T-cell (primary cell): ENCODE measurements at places on chromosomes 3 and 15.

GRCh38 chr15:62770752-62771151 is 271.8 kb upstream of the TPM1 start:
- DNase-seq = no peak

DNA sequence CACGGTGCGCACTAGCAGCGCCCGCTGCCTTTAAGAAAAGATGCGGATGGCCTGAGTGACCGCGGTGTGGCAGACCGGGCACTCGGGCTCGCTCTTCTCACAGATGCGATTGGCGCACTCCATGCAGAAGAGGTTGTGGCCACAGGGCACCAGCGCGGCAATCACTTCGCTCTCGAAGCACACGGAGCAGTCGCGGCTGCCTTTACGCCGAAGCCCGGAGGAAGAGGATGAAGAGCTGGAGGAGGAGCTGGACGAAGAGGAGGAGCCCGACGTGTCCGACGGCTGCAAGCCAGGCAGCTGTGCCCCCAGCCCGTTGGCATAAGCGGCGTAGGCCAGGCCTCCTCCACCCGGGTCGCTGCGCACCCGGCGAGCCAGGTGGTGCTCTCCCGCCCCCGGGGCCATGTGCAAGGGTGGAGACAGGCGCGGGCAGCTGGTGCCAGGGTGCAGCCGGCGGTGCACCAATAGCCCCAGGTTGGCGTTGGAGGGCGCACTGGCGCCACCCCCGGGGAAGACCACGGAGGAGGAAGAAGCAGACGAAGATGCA is 2.6 kb downstream of the MEX3B start:
- no peak for DNase-seq

DNA sequence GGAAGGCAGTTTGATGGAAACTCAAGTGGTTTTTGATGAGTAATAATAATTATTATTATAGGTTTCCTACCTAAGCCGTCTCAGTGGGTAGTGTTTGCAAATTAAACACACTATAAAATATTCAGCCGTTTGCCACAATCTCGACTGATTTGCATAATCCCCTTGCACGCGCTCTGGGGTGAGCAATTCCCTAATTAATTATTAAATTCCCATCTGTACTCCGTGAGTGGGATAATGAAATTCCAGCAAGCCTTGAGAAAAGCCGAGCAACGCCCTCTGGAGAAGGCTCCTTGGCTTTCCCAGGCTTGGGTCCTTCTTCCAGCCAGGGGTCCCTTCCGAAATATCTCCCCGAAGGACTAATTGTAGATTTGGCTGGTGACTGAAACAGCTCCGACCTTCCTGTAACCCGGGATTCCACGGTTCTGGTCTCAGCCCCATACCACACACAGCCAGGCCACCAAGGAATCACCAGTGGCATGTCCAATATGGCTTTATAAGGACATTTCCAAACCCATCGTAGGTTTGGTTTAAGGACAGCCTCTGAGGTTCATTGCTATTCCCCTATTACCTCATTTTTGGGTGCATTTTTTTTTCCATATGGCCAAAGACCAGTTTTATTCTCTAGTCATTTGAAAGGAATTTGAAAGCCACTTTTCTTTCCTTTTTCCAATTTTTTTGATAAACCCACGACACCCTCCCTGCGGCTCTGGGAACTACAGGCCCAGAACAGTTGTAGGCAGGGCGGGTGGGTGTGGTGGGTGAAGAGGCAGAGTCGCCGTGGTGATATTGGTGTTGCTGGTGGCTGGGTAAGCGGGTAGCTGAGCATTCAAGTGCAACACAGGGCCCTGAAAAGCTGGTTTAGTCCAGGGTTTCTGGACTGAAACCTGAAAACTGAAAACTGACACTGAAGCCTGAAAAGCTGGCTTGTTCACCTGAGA is 33.2 kb upstream of the RGMA start:
- no peak for DNase-seq

GRCh38 chr3:14522129-14522691 is 17.9 kb downstream of the GRIP2 start:
- DNase-seq = no peak

DNA sequence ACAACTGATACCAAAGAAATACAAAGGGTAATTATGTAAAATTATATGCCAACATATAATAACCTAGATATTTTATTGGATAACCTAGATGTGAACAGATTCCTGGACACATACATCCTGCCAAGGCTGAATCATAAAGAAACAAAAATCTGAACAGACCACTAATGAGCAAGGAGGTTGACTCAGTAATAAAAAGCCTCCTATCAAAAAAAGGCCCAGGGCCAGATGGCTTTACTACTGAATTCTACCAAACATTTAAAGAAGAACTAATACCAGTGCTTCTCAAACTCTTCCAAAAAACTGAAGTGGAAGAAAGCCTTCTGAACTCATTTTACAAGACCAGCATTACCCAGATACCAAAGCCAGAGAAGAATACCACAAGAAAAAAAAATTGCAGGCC is 32.4 kb downstream of the THBS1 start:
- DNase-seq = no peak

GRCh38 chr3:20125897-20126296 is 60.1 kb downstream of the SGO1 start:
- no peak for DNase-seq

DNA sequence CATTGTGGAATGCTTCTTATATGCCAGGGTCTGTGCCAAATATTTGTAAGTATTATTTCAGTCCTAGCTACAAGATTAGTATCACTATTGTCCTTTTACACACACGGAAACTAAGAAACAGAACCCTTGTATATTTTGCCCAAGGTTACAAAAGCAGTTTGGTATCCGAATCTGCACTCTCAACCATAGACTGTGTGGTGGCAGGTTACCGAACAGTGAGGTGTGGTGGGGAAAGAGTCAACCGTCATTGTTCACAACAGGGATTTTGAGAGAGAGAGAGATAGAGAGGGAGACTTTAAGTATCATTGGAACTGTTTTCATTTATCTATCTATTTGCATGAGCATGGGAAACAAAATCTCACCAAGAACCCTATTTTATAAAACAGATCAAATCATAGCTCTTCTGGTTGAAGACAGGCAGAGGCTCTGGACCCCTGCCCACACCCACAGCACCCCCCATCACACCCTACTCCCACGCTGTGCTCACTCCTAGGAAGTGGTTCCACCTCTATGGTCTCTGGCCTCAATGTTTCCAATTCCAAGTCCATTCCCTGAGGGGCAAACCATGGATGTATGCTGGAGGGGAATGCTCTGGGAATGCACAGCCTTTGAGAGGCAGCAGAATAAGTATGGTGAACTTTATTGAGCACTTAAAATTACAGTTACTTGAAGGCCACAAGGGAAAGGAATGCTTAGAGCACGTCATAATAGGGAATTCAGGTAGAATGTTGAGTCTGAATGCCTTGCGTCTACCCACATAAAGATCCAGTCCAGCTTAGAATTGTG is 69.0 kb downstream of the ARHGAP31 start:
- DNase-seq = no peak

DNA sequence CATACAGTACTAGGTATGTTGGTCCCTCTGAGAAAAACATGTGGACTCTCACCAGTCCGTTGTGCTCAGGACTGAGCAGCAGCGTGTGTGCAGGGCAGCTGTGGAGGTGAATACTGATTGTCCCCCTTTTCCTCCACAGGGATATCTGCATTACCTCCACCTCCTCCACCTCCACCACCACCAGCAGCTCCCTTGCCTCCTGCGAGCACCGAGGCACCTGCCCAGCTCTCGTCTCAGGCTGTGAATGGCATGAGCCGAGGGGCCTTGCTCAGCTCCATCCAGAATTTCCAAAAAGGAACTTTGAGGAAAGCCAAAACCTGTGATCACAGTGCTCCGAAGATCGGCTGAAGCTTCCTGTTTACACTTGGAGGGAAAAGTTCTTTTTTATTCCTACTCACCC is 9.0 kb downstream of the PDHB start:
- no peak for DNase-seq

DNA sequence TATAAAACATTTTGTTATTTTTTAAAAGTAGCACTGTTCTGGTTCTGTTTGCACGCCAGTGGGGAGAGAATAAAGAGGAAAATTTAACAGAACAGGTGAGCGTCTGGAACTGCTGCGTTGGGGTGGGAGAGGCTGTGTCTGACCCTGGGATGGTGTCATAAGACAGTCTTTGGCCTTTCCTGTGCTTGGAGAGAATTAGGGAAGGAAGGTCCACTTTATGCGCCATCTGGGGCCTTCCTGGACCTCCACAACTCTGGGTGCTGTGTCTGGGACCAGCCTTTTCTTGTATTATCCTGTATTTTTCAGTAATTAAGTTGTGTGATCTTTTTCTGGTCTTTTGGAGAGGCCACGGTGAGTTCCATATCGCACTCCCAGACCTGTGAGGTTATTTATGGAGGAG is 3.3 kb downstream of the FAM43A start:
- DNase-seq = no peak

GRCh38 chr15:29990035-29990434 is 92.7 kb upstream of the GOLGA8J start:
- DNase-seq = no peak

- DNase-seq = no peak
Measured at GRCh38 chr3:189267981-189268613, 96.3 kb downstream of the TPRG1 start.

GRCh38 chr15:87080547-87080946 is 1000.9 kb downstream of the AGBL1 start:
- DNase-seq = no peak

DNA sequence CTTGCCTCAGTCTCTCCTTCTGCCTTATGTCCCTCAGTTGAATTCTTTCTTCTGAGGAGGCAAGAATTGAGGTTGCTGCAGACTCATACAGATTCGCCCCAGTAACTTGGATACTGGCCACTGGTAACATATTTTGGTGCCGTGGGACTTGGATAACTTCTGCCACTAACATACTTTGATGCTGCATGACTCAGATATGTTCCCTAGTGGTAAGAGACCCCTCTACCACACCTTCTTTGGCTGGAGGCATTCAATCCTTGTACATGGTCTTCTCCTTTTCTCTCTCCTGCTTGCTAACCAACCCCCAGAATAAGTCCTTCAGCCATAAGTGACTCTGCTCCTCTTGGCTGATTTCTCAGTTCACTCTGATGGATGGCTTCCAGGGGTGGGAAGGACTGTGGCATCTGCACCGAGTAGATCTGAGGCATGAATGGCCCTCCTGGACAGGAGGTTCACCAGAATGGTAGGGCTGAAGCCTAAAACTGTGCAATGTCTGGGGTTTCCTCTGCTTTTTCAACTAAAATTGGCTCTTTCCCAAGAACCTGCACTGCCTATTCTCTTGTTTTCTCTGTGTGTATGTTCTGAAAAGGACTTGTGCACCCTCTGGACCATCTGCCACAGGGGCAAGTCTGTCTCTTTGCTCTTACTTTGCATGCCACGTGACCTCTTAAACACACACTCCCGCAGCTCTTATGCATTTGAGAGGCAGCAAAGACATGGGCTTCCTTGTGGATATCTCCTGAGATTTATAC is 55.5 kb upstream of the FSTL1 start:
- DNase-seq = no peak

GRCh38 chr3:40800343-40800742 is 275.6 kb downstream of the ZNF621 start:
- no peak for DNase-seq

GRCh38 chr15:74032046-74032445 is 37.5 kb downstream of the PML start:
- no peak for DNase-seq

- no peak for DNase-seq
Measured at GRCh38 chr3:109952924-109953323, 615.6 kb upstream of the DPPA4 start.

DNA sequence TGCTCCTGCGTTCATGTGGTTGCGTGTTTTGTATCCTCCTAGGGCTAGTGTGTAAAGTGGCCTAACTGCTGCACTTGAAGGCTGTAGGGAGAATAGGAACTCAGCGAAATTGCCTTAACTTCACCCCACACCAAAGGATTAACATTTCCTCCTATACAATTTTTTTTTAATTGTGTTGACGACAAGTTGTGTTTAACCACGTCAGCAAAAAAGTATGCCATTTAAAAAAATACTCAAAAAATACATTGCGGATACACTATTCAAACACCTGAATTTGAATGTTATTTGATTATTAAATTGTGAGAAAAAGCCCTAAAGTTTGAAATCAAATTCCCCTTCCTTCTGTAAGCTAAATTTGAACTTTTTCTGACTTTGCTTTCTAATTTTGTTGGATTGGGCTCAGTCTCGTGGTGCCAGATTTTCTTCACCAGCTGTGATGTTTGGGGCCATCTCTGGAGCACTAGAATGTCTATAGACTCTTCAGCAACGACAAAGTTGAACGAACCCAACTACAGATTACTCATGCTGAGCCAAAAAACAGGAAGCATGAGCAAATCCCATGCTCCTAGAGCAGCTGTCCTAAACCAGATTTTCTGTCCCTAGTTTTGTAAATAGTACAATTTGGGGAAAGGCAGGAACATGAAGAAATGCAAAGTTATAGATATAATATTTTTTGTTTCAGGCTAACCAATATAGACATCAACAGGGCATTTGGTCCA is 8.1 kb upstream of the SLC9A9 start:
- no peak for DNase-seq

DNA sequence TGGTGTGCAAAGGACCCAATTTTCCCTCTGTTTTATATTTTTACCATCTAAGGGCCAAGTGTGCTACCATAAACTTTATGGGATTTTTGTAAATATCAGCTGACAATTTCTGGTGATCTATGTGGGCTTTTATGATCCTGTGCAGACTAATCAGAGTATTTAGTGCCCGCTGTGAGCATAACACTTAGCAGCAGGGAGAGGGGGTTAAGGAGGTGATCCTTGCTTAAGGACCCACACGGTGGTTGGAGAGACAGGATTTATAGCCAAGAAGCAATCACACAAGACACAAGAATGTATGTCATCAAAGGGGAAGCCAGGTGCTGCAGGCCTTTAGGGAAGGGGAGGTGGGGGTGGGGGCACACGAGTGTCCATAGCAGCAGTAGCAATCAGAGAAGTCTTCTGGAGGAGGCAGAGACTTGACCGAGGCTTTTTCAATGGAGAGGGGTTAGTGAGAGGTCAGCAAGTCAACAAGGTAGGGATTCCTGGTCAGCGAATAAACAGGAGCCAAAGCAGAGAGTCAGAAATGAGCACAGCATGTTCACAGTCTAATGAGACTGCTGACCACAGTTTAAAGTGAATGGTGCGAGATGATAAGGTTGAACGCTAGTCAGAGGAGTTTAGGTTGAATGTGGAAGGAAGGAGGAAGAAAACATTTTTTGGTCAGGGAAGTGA is 4.5 kb upstream of the CACNA1D start:
- no peak for DNase-seq

DNA sequence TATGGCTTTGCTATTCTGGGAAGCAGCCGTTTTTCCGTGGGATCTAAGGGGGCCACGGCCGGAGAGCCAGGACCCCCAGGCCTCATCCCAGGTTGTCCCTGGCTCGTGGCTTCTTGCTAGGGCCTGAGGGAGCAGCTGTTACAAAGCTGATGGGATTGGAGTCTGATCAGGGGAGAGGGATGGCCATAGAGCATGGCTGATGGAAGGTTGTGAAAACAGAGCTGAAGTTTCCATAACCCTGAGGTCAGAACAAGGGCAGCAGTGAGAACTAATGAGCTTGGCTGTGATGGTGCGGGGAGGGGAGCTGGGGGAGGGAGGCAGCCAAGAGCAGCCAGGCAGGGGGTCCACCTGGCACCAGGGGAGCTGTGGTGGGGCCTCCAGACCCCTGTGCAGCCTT is 63.0 kb downstream of the LINGO1 start:
- DNase-seq = no peak
